ENCODE measurements at places on chromosomes 16 and 17. TPM values are rescaled to one million over a fixed set of nuclear protein-coding genes. Genes with fewer than 3 reads are reported as not detected.
A peak's percentile ranks its signal among the peaks of the same experiment; 100 is the strongest.

GRCh38 chr17:57892146-57892819 lies 42.4 kb upstream of the MRPS23 start:
- DNase-seq: peak; percentile 85

- DNase-seq: no peak
Observed at GRCh38 chr16:88536971-88537751, 33.0 kb upstream of the ZC3H18 start.

GRCh38 chr16:14522671-14523070 lies 107.4 kb downstream of the PARN start:
- DNase-seq: no peak

DNA sequence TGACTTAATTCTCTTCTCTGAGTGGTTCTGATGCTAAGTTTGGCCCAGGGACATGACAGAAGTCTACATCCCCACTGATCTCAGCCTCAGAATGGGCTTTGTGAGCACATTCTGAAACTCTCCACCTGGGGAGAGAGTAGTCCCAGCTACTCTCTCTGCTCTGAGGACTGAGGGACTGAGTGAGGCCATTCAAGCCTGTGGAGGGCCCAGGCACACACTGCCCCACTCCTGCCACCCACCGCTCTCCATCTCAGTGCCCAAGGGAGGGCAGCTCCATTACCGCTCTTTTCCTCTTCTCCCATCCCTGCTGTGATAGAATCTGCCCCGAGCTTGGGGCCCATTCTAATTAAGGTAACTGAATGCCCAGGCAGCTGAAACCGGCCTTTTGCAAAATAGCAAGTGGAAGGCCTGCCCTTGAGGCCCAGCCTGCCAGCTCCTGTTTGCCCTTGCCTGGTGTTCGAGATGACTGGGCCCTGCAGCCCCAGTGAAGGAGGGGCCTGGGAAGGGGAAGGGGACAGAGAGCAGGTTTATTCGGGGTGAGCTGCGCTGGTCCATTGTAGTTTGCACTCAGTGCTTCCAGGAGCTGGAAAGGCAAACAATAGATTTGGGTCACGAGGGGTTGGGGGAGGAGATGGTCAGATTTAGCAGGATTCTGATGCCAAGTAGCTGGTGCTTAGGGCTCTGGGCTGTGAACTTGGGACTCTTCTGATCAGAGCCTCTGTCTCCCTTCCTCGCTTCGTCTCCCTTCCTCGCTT lies 76.2 kb downstream of the RAB11FIP4 start:
- no peak for DNase-seq

DNA sequence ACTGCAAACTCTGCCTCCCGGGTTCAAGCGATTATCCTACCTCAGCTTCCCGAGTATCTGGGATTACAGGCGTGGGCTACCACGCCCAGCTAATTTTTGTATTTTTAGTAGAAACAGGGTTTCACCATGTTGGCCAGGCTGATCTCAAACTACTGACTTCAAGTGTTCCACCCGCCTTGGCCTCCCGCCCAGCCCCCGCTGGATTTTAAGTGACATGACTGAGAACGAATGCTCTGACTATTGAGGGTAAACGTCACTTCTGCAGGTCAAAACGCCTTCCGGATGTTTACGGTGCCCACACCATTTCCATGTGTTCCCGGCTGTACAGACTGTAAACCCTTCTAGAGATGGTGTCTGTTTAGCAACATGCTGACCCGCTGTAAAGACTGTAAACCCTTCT lies 22.8 kb downstream of the PITPNA start:
- DNase-seq: no peak

DPEP2 gene
- total RNA-seq: 12.6 TPM
